ENCODE measurements at places on chromosomes 3 and 15. TPM values are rescaled to one million over a fixed set of nuclear protein-coding genes. Genes with fewer than 3 reads are reported as not detected.

SNURF gene
- 32.9 TPM for total RNA-seq

SLC6A20 gene
- total RNA-seq: not detected

PTX3 gene
- 0.22 TPM for total RNA-seq

CYP1A2 gene
- not detected for total RNA-seq

NPAP1 gene
- total RNA-seq: not detected

NEK11 gene
- total RNA-seq: 5.3 TPM

GRCh38 chr3:151394611-151395010 lies 10.1 kb upstream of the P2RY12 start:
- H3K27ac ChIP-seq: no peak overlapping the region
- no peak overlapping the region for H3K4me3 ChIP-seq
- no peaks in the 10 kb centered on the region for H3K27me3 ChIP-seq
- no peaks in the 10 kb centered on the region for H3K4me1 ChIP-seq

DNA sequence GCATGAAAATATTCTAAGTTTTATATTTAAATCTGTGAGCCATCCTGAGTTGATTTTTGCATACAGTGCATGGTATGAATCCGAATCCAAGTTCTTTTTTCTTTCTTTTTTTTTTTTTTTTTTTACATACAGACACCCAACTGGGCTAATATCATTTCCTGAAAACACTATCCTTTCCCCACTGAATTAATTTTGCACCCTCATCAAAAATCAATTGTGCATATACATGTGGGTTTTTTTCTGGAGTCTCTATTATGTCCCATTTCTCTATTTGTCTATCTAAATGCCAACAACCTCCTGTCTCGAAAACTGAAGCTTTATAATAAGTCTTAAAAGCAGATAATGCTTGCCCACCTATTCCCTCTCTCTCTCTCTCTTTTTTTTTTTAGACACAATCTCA lies 5.9 kb upstream of the ABI3BP start:
- H3K27ac ChIP-seq: no peak overlapping the region
- DNase-seq: no peak
- no peaks in the 10 kb centered on the region for H3K27me3 ChIP-seq
- no peak overlapping the region for H3K4me3 ChIP-seq

DNA sequence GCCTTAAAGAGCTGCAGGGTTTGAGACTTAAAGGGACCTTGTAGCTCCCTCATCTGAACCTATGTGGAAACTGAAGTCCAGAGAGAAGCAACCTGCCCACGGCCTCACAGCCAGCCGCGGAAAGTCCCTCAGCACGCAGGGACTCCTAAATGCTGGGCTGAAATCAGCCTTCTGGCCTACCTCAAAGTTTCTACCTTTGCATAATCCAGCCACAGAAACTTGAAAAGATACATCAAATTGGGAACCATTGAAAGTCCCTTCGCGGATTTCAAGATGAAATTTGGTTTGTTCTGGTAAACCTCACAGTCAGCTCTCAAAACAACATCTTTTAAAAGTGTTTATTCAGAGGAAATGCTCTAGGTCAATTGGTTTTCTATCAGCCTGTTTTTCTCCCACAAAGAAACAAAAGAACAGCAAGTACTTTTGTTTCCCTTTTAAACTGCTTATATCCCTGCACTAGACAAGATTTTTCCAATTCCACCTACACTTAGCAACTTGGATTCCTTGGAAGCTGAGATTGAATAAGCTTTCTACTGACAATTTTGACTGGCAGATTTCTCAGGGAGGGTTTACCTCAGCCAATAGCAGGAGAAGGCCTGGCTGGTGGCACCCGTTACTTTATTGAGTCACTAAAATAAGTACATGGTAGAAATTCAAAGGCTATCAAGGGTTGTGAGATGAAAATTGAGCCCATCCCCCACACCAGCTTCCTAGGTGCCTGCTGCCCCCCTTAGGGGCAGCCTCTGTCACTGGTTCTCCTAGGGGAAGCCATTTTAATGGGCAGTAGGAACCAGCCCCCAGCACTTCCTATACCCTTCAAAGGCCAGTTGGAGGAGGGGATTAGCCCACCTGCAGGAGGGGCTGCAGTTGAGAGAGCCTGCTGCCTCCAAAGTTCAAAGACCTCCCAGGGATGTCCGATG lies 171.2 kb downstream of the ADAMTS17 start:
- no peak overlapping the region for H3K4me3 ChIP-seq
- no peak overlapping the region for H3K27ac ChIP-seq
- no peak for DNase-seq
- H3K36me3 ChIP-seq: no peaks in the 10 kb centered on the region
- no peaks in the 10 kb centered on the region for H3K4me1 ChIP-seq
- no peaks in the 10 kb centered on the region for H3K27me3 ChIP-seq

- H3K36me3 ChIP-seq: no peaks in the 10 kb centered on the region
- no peaks in the 10 kb centered on the region for H3K4me1 ChIP-seq
- no peak overlapping the region for H3K27ac ChIP-seq
- H3K27me3 ChIP-seq: no peaks in the 10 kb centered on the region
- no peak overlapping the region for H3K4me3 ChIP-seq
These were observed 48.1 kb upstream of the CDV3 start for GRCh38 chr3:133525435-133525834.

DNA sequence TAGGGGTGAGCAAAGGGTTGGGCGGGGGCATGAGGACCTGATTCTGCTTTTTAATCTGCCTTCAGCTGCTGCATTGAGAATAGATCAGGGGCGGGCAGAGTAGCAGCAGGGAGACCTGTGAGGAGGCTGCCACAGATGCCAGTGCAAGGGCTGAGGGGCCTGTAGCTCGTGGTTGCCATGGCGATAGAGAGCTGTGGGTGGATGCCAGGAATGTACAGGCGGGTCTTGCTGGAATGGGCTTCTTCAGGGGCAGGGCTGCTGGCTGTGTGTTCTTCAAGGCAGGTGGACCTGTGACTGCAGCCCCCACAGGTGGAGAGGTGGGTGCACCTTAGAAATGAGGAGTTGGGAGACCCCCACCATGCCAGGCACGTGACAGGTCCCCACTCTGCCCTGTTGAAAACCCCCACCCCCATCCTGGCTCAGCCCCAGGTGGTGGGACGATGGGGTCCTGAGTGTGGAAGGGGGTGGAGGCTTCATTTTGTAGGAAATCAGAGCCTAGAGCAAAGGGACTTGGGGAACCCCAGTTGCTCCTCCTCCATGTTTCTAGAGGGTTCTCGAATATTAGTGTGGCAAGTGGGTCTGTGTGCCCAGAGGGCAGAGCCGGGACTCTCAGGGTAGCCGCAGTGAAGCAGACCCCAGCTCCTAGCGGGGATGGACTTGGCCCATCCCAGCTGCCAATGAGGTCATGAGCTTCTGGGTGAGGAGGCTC lies 38.3 kb downstream of the SLC6A6 start:
- no peak overlapping the region for H3K4me3 ChIP-seq
- no peak overlapping the region for H3K27ac ChIP-seq
- H3K36me3 ChIP-seq: peaks cover 9% of the 10 kb centered on the region
- no peaks in the 10 kb centered on the region for H3K27me3 ChIP-seq
- peaks cover 29% of the 10 kb centered on the region for H3K4me1 ChIP-seq

GRCh38 chr3:72224804-72225509 lies 440.0 kb upstream of the PROK2 start:
- DNase-seq: no peak
- H3K4me1 ChIP-seq: no peaks in the 10 kb centered on the region
- no peak overlapping the region for H3K4me3 ChIP-seq
- H3K36me3 ChIP-seq: no peaks in the 10 kb centered on the region
- H3K27me3 ChIP-seq: no peaks in the 10 kb centered on the region

DNA sequence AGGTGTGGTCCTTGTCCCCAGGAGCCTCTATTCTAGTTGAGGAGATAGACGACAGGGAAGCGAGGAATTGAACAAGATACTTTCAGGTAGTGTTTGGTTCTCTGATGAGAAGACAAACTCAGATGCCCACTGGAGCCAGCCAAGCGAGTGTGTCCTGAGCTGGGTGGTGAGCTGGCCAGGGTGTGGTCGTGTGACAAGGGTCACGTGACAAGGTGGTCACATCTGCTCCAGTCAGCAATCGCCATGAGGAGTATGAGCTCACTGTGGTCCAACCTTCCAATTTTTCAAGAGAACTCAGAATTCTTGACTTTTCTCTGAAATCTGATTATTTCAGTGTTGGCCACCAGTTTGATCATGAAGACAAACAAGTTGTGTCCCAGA lies 39.5 kb downstream of the SLC6A6 start:
- H3K36me3 ChIP-seq: peaks cover 19% of the 10 kb centered on the region
- DNase-seq: no peak
- H3K27ac ChIP-seq: no peak overlapping the region
- no peak overlapping the region for H3K4me3 ChIP-seq
- H3K4me1 ChIP-seq: peaks cover 20% of the 10 kb centered on the region

DNA sequence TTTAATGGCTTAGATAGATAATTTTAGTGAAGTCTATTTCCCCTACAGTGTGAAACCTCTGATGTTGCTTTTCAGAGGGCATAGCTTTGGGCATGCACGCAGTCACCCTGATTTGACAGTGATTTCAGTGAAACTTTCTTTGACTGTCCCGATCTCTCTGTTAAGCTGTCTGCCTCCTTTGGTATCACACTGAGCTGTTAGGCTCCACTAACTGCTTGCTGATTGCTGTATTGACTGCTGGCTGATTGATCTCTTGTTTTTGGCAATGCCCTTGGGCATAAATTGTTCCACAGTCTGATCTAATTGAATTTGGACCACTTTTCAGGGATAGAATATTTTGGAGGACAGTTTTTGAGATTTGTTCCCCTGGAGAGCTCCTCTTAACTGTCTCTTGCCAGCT lies 68.5 kb upstream of the CCDC54 start:
- H3K27me3 ChIP-seq: no peaks in the 10 kb centered on the region
- no peak overlapping the region for H3K27ac ChIP-seq
- H3K4me1 ChIP-seq: no peaks in the 10 kb centered on the region
- H3K36me3 ChIP-seq: no peaks in the 10 kb centered on the region
- no peak for DNase-seq
- H3K4me3 ChIP-seq: no peak overlapping the region
